ENCODE measurements at places on chromosomes 1 and 21.

GRCh38 chr1:38082769-38083263 lies 36.2 kb upstream of the POU3F1 start:
- no peak for DNase-seq

DNA sequence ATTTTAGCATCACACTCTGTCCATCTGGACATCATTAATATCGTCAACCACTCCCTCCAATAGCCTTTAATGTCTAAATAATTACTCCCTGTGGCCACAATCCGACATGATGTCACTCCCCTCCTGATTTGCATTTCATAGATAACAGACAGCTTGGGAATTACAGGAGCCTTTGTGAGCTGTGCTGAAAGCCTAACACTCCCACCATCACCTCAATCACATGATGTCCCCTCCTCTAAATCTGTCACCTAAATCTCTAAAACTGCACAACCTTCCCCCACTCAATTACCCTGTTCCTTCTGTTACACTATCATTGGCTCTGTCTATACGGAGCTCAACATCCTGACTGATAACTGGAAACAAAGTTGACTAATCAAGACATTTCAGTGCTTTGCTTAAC lies 14.3 kb downstream of the NHLH2 start:
- no peak for DNase-seq

- no peak for DNase-seq
These were observed 72.4 kb downstream of the ABCA4 start for GRCh38 chr1:94048413-94049164.

DNA sequence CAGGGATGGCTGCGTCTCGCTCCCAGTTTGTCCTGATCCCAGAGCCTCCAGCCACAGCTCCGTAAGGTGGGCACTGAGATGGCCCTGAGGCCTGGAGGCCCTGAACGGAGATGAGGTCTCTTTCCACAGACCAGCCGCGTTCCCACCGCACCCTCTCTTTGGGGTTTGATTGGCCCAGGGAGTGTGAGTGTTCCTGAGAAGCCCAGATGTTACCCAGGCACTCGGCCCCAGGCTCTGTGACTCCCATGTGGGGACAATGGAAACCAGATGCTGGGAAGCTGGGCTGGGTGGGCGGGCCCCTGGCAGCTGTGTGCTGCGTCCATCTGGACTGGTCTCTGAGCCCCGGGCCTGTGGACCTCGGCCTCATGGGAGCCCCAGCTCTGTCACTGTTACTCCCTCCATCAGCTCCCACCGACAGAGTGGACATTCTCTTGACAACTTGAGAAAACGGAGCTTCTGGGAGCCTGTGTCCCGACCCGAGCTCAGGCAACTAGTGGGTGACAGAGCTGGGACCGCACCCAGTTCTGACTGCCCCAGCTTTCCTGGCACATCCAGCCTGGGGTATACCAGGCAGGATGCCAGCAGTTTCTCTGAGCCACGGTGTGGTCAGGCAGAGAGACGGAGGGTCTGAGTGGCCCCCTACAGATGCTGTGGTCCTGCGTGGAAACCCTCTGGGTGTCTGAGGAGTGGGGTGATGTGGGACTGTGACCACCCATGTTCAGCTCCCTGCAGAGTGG lies 9.8 kb upstream of the COL6A1 start:
- DNase-seq: no peak

GRCh38 chr1:211589782-211590721 lies 11.1 kb upstream of the SLC30A1 start:
- no peak for DNase-seq
